ENCODE measurements at places on chromosomes 5 and 9.

DNA sequence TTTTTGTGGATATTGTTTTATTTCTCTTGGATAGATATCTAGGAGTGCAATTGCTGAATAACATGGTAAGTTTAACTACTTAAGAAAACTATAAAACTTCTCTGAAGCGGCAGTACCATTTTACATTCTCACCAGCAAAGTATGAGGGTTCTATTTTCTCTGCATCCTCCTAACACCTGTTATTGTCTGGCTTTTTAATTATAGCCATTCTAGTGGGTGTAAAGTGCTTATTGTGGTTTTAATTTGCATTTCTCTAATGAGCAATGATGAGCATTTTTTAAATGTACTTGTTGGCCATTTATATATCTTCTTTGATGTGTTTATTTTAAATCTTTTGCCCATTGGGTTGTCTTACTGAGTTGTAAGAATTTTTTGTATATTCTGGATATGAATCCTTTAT is 28.7 kb downstream of the SMIM32 start:
- DNase-seq = no peak

DNA sequence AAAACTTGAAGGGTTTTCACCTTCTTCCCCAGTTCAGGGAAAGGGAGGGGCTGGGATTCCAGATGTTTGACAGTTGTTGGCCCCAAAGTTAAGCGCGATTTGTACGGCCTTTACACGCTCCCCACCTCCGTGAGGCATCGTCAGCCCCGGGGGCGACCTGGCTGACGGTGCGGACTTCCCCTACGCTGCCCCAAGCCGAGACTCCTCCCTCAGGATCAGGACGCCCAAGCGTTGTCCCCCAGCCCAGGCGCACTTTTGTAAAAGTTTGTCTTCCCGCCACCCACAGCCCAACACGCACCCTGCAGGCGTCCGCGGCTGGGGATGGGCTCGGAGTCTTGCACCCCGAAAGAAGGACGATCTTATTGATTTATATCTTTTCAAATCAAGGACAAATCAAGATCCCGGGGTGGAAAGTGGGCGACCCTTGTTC is 713 bp downstream of the MOB3B start:
- DNase-seq = peak; percentile 10

- no peak for DNase-seq
Measured at GRCh38 chr5:43244823-43245565, 53.0 kb downstream of the NIM1K start.

DNA sequence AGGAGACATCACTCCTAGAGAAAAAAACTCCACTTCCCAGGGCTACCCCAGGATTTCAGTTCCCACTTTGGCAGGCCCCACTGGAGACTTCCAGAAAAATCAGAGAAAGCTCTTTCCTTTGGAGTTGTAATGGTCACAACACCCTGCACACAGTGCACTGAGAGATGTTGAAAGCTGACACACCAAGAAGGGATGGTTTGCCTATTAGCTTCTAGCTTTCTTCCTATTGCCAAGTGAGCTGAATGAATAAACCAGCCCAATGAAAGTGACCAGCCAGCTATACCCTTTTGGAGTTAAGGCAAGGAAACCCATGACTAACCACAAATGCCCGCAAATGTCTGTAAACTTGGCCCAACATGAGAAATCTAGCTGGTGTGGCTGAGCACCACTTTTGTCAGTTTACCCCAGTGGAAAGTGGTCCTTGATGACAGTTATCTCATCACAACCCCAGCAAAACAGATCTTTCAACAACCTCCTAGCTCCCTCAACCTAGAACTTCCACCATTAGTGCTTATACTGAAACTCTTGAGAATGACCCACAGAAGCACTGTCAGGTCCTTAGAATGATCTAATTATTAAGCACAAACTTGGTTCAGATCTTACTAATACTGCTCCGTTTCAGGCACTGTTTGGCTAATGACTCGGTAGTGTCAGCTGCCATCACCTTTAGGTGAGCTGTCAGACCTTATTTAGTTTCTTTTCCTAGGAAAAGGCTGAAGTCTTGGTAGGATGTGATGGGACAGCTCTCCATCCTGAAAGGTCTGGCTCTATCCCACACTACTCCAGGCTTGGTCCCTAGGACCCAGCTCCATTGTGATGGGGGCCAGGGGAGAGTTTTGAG is 11.2 kb downstream of the IRF1 start:
- DNase-seq = no peak

DNA sequence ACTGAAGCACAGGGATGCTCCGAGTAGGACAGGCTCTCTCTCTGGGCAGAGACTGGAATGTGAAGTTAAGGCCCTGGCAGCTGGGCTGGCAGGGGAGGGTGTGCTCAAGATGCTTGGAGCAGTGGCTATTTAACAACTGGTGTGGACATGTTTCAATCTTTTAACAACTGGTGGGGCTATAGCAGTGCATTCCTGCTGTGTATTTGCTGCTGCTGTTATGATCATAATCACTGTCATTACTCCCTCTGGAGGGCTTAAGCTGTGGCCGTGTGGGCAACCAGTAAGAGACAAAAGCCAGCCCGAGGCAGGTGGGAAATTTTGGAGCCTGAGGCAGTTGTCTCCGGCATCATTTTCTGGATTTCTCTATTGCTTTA is 33.3 kb upstream of the PTGS1 start:
- no peak for DNase-seq

GRCh38 chr9:108259917-108260675 is 595.7 kb downstream of the ACTL7B start:
- DNase-seq = no peak

DNA sequence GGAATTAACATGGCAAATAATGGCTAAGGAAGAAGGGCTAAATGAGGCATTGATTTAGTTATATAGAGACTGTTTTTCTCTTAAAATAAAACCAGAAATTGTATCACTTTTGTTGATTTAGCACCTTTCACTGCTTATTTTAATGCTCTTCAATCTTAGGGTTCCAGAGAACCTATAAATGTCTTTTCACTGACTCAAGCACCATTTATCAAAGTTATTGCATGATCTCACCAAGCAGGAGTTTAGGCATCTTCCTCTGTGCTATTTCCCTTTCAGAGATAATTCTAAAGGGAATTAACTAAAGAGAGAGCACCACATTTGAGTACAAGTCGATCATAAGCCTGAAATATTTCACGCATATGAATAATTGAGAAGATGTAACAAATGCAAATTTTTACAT is 357.1 kb downstream of the CDH18 start:
- no peak for DNase-seq

- DNase-seq = no peak
Measured at GRCh38 chr9:137218754-137219271, 3.2 kb downstream of the RNF208 start.

DNA sequence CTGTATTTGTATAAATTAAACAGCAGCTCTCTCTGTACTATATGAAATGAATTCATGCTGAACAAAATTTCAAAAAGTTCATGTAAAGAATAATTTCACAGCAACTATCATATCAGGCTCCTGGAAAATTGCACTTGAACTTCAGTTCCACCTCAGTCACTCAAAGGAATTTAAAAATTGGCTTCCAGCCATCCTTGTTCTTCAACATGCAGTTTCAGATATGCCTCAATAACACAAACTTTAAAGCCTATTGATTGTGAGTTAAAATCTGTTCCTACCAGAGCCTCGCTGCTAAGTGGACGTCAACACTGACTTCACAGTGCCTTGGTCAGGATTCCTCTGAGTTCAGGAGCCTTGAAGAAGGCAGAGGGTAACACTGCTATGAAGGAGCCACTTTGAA is 418.7 kb upstream of the WWC1 start:
- no peak for DNase-seq

- DNase-seq = no peak
Measured at GRCh38 chr9:86767373-86767772, 179.9 kb downstream of the GAS1 start.

GRCh38 chr5:66849803-66850202 is 253.6 kb downstream of the MAST4 start:
- no peak for DNase-seq

DNA sequence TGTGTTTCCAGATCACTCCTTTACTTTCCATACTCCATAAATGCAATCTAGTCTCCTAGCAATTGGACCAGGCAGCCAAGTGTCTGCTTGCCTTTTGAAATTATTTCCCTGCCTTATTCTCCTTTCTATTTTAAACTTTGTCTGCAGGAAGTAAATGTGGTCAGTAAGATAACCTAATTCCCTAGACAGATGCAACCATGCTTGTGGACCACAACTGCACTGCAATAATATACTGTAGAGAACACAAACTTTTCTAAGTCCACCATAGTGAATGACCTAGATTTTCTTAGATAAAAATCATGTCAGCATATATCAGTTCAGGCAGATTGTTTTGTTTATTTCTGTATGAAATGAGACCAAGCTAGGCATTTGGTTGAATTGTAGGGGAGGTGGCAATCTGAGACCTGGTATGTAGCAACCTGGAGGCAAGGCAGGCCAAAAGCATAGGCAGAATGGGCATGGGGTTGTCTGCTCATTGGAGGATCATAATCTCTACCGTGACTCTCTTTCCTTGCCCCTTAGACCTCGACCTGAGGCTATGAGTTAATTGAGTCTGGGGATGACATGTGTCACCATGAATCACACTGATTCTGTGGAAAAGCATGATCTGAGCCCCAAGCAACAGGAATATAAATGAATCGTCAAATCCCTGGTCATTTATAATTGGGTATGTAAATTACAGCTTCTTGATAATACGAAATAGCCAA is 20.7 kb downstream of the ACTL7B start:
- DNase-seq = no peak

GRCh38 chr5:167767795-167768194 is 523.6 kb upstream of the WWC1 start:
- no peak for DNase-seq

DNA sequence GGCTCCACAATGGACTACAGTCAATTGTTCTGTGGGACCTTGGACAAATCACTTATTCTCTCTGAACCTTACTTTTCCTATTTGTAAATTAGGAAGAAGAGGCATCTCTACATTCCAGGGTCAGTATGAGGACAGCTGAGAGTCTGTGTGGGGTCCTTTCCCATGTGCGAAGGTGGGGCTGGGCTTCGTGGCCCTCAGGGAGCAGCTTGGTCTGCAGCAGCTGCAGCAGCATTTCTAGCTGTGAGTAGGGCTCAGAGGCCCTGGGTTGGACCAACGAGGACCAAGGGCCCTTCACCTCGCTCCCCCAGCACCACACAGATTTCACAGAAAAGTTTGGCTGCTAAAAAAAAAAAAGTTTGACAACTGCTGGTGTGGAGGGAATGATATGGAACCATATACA is 9.4 kb upstream of the DDX41 start:
- no peak for DNase-seq

DNA sequence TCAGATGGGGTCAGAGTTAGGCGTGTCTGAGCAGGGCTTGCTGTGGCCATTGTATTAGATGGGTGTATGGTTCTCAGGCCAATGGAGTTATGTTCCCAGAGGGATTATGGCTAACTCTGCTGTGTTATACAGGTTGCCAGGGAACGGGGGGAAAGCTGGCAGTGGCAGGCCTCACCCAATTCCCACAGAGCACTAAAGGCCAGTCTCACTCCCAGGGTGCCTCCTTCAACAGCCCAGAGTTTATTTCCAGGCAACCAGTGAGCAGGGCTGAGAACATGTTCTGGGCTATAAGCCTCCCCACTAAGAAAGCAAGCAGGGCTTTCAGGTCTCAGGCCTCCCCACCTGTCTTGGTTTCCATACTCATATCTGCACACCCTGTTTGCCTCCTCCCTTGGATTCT is 597.9 kb downstream of the ZNF608 start:
- DNase-seq = no peak

- no peak for DNase-seq
Measured at GRCh38 chr5:19608444-19609002, 379.5 kb downstream of the CDH18 start.

- no peak for DNase-seq
Measured at GRCh38 chr5:53613536-53613935, 53.1 kb downstream of the NDUFS4 start.

DNA sequence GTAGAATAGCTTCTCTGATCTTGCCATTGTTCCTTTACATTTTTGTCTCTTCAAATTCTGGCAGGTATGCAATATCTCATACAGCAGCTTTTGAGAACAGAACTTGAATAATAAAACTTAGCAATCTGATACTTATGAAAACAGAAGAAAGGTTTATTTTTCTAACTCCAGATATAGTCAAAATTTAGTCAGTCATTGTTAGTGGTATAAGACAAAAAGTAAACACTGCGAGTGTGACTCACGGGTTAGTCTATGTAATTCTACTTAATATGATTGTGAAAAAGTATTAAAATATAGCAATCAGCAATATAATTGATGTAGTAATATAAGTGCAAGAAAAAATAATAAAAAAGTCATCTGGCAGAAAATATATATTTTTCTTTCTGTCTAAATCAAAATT is 910.4 kb downstream of the DNAH5 start:
- DNase-seq = no peak

DNA sequence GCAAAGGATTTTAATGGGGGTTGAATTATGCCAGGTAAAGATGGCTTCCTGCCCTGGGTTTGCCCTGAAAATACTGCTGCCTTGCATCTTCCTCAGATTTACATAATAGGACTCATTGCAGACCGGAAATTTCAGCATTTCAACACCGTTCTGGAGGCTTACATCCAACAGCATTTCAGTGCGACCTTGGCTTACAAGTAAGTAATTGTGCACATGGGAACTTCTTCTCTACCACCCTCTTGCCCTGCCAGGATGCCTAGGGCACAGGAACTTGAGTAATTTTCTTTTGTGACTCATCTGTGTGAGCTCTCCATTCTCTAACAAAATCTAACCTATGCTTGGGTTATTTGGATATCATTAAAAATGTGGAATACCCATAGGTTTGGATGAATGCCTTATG is 80.2 kb downstream of the DOCK2 start:
- no peak for DNase-seq

DNA sequence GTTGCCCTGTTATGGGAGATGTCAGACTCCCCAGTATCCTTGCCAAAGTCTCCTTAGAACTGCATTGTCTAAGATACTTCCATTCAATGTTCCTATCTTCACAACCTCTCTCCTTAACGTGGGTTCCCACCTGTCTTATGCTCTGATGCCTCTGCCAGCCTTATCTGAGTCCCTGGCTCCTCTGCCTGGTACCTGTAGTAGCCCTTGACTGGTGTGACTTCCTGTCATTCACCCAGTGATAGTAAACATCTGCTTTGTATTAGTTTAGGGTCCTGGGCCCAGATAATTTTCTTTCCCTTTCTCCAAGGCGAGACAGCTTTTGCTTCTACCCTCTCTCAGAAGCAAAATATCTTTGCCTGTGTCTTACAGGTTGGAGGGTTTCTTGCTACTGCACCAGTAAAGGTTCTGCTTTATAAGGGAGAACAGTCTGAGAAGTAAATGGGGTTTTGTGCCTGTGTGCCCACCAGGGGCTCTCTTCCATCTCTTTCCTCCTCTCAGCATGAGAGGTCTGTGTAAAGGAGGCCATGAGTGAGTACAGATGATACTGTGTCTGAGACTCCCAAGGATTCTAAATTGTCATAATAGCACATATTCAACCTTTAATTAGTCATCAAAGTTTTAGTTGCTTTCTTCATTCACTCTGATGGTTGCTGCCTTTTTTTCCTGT is 220.8 kb downstream of the PRR16 start:
- DNase-seq = no peak

Measured in effector CD4-positive, alpha-beta T cell (primary cell).